Naive thymus-derived CD8-positive, alpha-beta T cell (primary cell): ENCODE measurements at places on chromosomes 1 and 21. TPM values are rescaled to one million over a fixed set of nuclear protein-coding genes. Genes with fewer than 3 reads are reported as not detected.

GRCh38 chr1:85334962-85335361 lies 58.5 kb upstream of the BCL10 start:
- peaks cover 19% of the 10 kb centered on the region for H3K36me3 ChIP-seq
- no peak overlapping the region for H3K4me3 ChIP-seq
- H3K4me1 ChIP-seq = peaks cover 6% of the 10 kb centered on the region
- DNase-seq = no peak
- H3K27me3 ChIP-seq = peaks cover 11% of the 10 kb centered on the region

DNA sequence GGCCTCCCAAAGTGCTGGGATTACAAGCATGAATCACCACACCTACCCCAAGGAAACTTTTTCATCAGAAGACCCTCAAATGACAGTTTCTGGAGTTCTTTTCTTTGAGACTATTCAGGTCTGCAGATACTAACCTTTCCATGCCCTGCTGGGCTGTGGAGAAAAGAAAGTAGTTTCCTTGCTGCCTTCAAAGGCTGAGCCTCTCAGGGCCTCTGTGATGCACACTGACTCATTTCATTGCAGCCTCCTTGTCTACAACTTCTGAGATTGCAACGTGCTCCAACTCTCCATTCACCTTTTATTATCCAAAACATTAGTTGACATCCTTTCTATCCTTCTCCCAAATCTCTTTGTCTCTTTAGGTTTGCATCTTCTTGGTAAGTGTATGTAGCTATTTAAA lies 8.8 kb upstream of the SAMSN1 start:
- H3K27me3 ChIP-seq = no peaks in the 10 kb centered on the region
- H3K36me3 ChIP-seq = no peaks in the 10 kb centered on the region
- H3K4me1 ChIP-seq = peaks cover 43% of the 10 kb centered on the region
- DNase-seq = no peak
- H3K4me3 ChIP-seq = no peak overlapping the region

DNA sequence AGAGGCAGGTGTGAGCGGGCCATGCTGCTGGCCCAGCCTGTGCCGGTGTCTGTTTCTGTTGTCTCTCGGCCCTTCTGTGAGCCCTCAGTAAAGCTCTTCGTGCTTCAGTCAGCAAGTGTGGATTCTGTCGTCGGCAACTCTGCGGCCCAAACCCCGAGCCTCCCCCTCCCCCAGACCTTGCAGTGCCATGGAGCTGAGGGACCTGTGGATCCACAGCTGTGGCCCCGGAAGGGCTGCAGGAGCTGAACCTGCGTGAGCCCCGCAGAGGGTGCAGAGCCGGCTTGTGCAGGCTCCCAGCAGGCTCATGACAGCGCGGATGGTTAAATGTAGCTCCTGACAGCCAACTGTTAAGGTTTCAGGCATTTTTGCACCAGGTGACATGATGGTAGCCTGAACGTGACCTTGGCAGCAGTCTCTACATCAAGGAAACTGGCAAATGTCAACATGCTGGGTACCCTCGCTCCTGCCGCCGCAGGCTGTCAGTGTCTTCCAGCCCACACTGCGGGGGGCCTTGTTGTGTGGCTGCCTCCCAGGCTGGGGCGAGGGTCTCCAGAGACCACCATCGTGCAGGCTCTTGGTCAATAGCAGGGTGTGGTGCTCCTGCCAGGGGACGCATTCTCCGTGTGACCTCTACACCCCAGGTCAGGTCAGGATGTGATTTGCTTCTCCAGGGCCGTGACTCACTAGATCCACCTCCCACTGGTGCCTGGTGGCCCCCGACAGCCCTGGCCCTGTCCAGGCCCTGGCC lies 7.0 kb downstream of the LRRC3 start:
- no peak for DNase-seq
- no peaks in the 10 kb centered on the region for H3K4me1 ChIP-seq
- H3K4me3 ChIP-seq = no peak overlapping the region
- H3K36me3 ChIP-seq = no peaks in the 10 kb centered on the region

GRCh38 chr1:147723691-147724323 lies 36.6 kb downstream of the GJA5 start:
- DNase-seq = peak; percentile 2
- no peak overlapping the region for H3K4me3 ChIP-seq
- peaks cover 7% of the 10 kb centered on the region for H3K27me3 ChIP-seq
- peaks cover 6% of the 10 kb centered on the region for H3K4me1 ChIP-seq
- H3K27ac ChIP-seq = no peak overlapping the region

DNA sequence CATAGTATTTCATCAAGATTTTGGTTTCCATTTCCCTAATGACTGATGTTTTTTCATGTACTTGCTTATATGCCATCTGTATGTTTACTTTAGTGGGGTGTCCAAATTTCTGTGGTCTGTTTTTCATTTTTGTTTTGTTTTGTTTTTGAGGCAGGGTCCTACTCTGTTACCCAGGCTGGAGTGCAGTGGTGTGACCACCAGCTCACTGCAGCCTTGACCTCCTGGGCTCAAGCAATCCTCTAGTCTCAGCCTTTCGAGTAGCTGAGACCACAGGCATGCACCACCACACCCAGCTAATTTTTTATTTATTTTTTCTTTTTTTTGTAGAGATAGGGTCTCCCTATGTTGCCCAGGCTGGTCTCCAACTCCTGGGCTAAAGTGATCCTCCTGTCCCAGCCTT lies 378.0 kb upstream of the VAMP3 start:
- no peak for DNase-seq
- no peak overlapping the region for H3K4me3 ChIP-seq
- H3K36me3 ChIP-seq = peaks cover 7% of the 10 kb centered on the region
- peaks cover 8% of the 10 kb centered on the region for H3K27me3 ChIP-seq
- H3K4me1 ChIP-seq = no peaks in the 10 kb centered on the region

GRCh38 chr1:48611841-48612240 lies 139.8 kb upstream of the SPATA6 start:
- DNase-seq = no peak
- no peaks in the 10 kb centered on the region for H3K36me3 ChIP-seq
- no peak overlapping the region for H3K4me3 ChIP-seq
- H3K4me1 ChIP-seq = no peaks in the 10 kb centered on the region
- H3K27ac ChIP-seq = no peak overlapping the region

DNA sequence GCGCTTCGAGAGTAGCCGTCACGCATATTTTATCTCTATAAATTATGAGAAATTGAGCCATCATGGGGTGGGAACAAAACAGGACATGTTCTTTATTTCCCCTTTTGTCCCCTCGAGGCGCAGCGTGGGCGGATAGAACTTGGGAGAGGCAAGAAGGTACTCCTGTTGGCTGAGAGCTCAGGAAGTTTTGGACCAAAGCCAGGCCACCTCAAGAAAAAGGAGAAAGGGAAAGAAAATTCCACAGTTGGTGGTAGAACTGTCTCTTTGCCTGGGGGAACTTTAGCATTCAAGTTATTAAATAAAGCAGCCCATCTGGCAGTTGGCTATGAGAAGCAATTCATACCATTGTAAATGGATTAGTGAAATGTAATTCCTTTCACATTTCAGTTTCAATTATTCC lies 76.4 kb upstream of the DSCAM start:
- H3K4me3 ChIP-seq = no peak overlapping the region
- H3K36me3 ChIP-seq = peaks cover 3% of the 10 kb centered on the region
- H3K4me1 ChIP-seq = no peaks in the 10 kb centered on the region
- no peak overlapping the region for H3K27ac ChIP-seq
- no peaks in the 10 kb centered on the region for H3K27me3 ChIP-seq
- no peak for DNase-seq

DNA sequence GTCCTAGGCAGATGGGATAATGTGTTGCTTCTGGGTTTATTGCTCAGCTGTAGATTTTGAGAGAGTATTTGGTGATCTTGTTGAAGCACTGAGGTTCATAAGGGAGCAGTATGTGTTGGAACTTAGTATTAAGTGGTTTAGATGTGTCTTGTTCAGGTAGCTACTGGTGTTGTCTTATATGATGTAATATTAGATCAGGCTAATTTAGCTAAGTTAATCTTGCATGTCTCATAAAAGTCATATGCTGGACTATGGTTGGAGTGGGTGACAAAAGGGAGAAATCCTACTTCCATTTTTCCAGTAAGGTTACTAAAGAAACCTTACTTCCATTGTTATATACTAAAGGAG lies 196.4 kb downstream of the CLEC20A start:
- no peak for DNase-seq
- H3K4me1 ChIP-seq = no peaks in the 10 kb centered on the region
- H3K27me3 ChIP-seq = peaks cover 6% of the 10 kb centered on the region

GRCh38 chr21:42989816-42990650 lies 15.7 kb downstream of the PKNOX1 start:
- no peak overlapping the region for H3K4me3 ChIP-seq
- H3K36me3 ChIP-seq = no peaks in the 10 kb centered on the region

- peaks cover 61% of the 10 kb centered on the region for H3K4me1 ChIP-seq
- H3K27me3 ChIP-seq = no peaks in the 10 kb centered on the region
- no peaks in the 10 kb centered on the region for H3K36me3 ChIP-seq
- H3K27ac ChIP-seq = no peak overlapping the region
Measured at GRCh38 chr1:179026813-179027669, 1.3 kb downstream of the FAM20B start.

DNA sequence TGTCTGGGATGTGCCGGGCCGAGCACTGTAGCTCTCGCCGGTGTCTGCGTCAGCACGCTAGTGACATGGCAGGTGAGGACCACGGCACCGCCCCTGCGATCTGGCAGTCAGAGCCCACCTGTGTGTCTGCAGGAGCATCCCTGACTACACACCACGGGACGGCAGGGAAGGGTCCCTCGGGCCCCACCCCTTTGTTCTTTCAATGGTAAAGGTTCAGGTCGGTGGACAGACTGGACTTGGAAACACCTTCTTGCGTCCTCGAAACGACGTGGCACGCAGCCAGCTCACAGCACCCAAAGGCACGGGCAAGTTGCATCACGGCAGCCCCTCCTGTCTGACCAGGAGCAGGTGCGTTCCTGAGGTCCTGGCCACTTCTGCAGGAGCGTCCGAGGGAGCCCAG lies 3.7 kb upstream of the SAMD11 start:
- no peak overlapping the region for H3K4me3 ChIP-seq
- H3K36me3 ChIP-seq = no peaks in the 10 kb centered on the region
- peaks cover 74% of the 10 kb centered on the region for H3K27me3 ChIP-seq
- no peak overlapping the region for H3K27ac ChIP-seq
- no peak for DNase-seq
- peaks cover 11% of the 10 kb centered on the region for H3K4me1 ChIP-seq

- no peaks in the 10 kb centered on the region for H3K36me3 ChIP-seq
- H3K4me1 ChIP-seq = peaks cover 7% of the 10 kb centered on the region
- H3K4me3 ChIP-seq = no peak overlapping the region
- no peak overlapping the region for H3K27ac ChIP-seq
- no peak for DNase-seq
- no peaks in the 10 kb centered on the region for H3K27me3 ChIP-seq
Measured at GRCh38 chr1:84083307-84083706, 60.8 kb upstream of the PRKACB start.

- H3K27me3 ChIP-seq = peaks cover 2% of the 10 kb centered on the region
- H3K4me1 ChIP-seq = no peaks in the 10 kb centered on the region
- no peaks in the 10 kb centered on the region for H3K36me3 ChIP-seq
- DNase-seq = no peak
- no peak overlapping the region for H3K27ac ChIP-seq
Measured at GRCh38 chr1:220281159-220281574, 8.9 kb upstream of the RAB3GAP2 start.

DNA sequence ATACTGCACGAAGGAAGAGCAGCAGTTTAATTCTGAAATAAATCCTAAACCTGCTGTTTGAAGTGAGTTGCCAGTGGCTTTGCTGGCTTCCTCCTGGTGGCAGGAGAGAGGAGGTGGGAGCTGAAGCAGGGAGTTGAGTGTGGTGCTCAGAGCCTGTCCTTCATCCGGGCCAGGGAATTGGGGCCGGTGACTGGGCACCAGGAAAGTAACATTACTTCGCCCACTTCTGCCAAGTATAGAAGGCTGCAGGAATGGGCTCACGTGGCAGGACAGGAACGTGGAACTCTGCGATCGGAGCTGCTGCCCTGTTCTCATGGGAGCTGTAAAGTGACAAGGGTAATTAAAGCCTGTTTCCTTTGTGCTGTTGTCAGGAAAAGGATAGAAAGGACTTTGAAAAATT lies 8.7 kb downstream of the TOR3A start:
- H3K27ac ChIP-seq = no peak overlapping the region
- peaks cover 12% of the 10 kb centered on the region for H3K4me1 ChIP-seq
- H3K4me3 ChIP-seq = no peak overlapping the region
- peaks cover 2% of the 10 kb centered on the region for H3K36me3 ChIP-seq

COL6A2 gene
- total RNA-seq = 98.8 TPM

ASCL5 gene
- not detected for total RNA-seq

AK5 gene
- total RNA-seq = 35.9 TPM

SIKE1 gene
- 64.3 TPM for total RNA-seq
